ENCODE measurements at places on chromosomes 12 and 14.

GRCh38 chr12:102883204-102883799 lies 33.7 kb downstream of the PAH start:
- peak; percentile 24 for DNase-seq

DNA sequence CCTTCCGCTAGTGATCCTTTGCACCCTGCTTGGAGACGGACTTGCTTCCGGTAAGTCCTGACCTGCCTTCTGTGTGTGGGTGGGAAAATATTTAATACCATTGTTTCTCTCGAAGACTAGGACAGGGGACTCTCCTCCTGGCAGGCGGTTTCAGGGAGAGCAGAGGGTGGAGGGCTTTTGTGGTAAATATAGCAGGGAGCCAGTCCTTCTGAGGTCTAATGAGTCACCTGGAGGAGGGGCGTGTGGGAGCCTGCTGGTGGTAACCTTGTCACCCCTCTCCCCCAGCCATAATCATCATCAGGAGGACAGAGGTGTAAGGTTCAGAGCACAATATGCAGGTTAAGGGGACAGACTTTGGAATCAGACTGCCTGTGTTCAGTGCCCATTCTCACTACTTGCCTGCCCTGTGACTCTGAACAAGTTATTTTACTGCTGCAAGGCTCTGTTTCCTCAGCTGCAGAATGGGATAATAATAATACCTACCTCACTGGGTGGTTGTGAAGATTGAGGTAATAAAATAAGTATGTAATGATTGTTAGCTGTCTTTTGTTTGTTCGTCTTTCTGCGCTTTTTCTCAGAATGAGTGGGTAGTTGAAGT lies 47.4 kb downstream of the SUSD6 start:
- DNase-seq: no peak

- no peak for DNase-seq
Observed at GRCh38 chr12:89593233-89593632, 67.4 kb upstream of the POC1B start.

DNA sequence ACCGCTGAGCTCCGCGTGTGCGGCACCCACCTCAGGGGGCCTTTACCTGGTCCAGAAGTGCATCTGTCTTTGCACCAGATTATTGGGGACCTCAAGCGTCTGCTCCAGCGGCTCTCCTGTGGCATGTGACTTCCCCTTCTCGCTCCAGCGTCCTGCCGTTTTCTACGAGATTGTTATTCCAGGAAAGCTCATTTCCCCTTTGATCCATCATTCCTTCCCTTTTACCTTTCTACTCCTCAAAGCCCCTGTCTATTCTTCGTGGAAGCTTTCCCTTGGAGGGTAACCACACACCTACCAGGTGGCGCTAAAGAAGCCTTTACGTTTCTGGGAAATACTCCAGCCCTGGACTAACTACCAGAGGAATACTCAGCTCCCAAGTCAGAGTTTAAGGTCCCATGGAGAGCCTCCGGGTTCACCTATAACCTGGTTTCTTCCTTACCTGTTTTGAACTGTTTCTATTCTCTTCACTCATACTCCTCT lies 1.5 kb downstream of the FKBP4 start:
- DNase-seq: no peak

- DNase-seq: no peak
Observed at GRCh38 chr12:112916270-112916669, 9.5 kb downstream of the OAS1 start.

DNA sequence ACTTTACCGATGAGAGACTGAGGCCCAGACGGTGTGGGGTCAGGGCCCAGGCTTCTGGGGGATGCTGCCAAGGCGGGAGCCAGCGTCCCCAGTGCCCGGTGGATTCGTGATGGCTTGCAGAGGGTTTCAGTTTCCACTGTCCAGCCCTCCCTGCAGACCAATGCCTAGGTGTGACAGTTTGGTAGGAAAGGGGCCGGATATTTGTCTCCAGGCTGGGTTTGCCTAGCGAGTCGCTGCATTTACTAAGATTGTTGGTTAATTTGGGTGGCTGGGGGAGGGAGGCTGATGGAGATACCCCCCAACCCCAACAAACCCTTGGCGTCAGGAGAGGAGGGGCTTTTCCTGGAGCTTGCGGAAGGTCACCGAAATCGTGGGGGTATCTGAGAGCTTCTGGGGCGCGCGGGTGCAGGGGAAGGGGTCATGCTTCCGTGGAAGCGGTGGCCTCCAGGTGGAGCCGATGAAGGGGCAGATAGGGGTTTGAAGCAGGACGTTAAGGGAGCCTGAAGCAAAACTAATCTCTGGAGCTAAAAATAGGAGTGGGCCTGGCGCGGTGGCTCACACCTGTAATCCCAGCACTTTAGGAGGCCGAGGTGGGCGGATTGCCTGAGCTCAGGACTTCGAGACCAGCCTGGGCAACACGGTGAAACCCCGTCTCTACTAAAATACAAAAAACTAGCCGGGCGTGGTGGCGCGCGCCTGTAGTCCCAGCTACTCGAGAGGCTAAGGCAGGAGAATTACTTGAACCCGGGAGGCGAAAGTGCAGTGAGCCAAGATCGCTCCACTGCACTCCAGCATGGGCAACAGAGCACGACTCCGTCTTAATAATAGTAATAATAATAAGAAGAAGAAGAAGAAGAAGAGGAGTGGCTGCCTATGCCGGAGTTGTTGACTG lies 1.1 kb upstream of the CDC42BPB start:
- DNase-seq: no peak

GRCh38 chr12:121849665-121850064 lies 9.0 kb downstream of the HPD start:
- DNase-seq: no peak

GRCh38 chr14:24954700-24955037 lies 95.3 kb downstream of the STXBP6 start:
- no peak for DNase-seq

DNA sequence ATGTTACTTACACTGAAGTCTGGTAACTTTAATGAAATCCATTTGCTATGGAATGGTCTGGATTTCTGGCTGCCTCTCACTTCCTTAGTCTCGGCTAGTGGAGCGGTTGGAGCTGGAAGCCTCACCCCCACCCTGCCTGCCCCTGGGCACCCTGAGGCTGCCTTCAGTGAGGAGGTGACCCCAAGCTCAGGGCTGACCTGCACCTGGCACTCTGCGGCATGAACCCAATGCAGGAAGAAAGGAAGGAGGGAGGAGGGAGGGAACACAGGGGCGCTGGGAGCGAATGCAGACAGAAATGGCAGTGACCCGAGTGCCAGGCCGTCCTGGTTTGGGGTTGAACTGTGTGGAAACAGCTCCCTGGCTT lies 353.1 kb downstream of the TMEM121 start:
- DNase-seq: no peak

GRCh38 chr12:12083688-12084087 lies 12.9 kb downstream of the BCL2L14 start:
- DNase-seq: no peak

DNA sequence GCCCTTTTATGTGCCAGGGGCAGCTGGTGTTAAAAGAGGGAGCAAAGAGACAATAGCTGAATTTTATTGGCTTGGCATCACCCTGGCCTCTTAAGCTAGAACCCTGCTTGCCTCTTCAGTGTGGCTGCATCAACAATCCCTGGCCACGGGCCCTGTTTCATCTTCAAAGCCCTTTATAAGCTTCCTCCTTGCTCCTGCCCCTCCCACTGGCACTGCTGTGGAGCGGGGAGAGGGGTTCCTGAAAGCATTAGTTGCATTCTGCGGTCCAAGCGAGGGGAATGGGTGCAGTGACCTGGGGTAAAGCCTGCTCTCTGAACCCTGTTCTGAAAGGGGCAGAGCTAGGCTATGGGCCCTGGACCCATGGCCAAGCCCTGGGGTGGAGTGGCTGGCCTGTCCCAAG lies 220 bp upstream of the KRT83 start:
- no peak for DNase-seq

- DNase-seq: no peak
Observed at GRCh38 chr12:63045020-63045860, 105.8 kb downstream of the AVPR1A start.

GRCh38 chr12:48814262-48815125 lies 3.8 kb upstream of the CACNB3 start:
- peak; percentile 28 for DNase-seq

DNA sequence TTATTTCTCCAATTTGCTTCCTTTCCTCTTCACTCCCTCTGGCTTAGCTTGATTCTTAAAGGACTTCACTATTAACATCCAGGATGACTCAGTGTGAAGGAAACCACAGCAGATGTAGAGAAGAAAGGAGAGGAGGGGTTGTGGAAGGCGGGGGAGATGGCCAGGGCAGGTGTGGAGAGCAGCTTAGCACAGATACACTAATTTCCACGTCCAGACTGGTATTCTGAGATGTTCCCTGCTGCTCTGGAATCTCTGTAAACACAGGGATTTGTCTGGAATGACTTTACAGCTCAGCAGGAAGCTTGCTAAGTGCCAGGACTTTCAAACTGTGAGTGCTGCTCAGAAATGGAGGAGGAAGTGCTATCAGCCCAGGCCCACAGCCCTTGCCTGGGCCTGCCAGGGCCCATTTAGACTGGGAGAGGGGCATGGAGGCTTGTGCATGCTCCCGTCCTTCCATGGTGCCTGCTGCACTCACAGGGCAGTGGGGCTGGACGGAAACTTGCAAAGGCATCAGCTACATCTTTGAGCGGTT lies 202.5 kb upstream of the DDHD1 start:
- DNase-seq: no peak

DNA sequence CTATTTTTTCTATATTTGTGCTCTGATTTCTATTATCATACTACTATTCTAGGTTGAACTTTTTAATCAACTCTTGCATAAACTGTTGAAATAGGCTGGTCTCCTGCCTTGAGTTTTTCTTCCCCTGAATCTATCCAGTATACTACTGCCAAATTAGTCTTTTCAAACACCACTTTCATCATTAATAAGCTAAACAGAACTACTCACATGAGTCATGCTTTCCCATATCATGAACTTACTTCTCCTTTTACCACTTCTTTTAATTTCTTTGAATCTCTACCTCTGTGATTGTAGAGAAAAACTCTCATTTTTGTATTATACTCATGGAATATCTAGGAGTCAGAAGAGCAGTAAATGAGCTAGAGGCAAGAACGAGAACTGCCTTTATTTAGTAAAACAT lies 340.3 kb upstream of the PDE3A start:
- no peak for DNase-seq

DNA sequence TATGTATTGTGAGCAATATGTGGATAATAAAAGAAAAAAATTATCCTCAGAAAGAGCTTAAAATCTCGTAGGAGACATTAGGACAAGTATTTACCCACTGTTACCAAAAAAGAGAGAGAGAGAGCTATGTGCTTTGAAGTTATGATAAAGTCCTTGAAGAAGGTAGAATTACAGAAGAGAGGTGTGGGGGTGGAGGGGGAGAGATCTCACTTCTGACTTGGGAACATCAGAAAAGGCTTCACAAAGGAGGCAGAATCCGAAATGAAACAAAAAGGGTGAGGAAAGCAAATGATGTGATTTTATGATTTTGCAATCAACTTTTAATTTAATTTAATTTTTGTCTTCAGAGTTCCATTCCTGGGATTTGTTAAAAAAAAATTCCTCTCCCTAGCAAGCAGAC lies 311.8 kb upstream of the ATP2B1 start:
- DNase-seq: no peak

DNA sequence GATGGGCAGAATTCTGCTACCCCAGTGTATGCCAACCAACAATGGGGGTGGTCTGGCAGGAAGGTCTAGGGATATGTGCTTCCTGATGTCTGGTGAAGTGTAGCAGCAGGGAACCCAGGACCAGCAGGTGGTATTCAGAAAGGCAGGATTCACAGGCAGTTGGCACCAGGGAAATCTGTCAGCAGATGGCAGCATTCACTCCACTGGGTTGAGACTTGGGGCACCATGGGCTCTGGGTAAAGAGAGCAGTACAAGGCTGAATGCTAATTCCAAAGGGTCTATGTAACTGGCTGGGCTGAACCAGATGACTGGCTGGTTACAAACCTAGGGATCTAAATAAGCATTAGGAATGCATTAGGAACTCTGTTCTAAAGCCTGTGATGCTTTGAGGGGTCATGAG lies 466.9 kb upstream of the STXBP6 start:
- DNase-seq: no peak

DNA sequence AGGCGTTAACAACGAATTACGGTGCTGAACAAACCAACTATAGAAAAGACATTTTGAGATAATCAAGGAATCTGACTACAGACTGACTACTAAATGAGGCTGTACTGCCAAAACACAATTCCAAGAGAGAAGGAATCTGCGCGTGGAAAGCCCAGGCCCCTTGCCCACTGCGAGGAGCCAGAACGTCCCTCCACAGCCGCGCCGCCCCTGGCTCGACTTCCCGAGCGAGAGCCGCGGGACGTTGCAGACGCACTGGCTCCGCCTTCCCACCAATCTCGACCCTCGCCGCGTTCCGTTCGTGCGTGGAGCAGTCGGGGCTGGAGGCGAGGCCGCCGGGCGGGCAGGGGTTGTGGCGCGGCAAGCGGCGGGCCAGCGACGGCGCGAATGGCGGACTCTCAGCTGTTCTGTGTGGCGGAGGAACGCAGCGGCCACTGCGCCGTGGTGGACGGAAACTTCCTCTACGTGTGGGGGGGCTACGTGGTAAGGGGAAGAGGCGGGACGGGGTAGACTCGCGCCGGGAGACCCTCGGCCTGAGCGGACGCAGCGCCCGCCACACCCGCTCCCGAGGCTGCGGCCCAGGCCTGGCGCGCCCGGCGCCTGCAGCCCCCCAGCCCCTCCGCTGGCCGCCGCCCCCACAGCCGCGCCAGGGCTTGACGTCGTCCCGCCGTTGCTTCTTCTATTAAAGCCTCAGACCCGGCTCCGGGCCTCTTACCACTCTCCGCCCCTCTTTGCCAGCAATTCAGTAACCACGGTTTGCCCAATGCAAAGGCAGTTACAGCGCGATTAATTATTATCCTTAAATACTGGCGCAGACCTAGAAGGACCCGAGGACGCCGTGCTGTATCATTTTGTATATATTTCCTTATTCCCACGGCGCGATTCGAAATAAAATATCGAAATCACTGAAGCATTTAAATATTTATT lies at the start of gene KLHDC1:
Gene KLHDC1, plus strand, starts transcription at position 310 of the 924 bp plus-strand sequence. Its CDS starts 75 bp downstream, at position 385.
- DNase-seq: peak; percentile 63

All from stimulated activated CD4-positive, alpha-beta T cell treated with anti-CD3 and anti-CD28 coated beads, TNF-alpha, amount 100 ng/mL, for 1 hour (primary cell).